ENCODE measurements at places on chromosomes 16 and 17. TPM values are rescaled to one million over a fixed set of nuclear protein-coding genes. Genes with fewer than 3 reads are reported as not detected.

The CTF1 gene
- 0.87 TPM for total RNA-seq

DNA sequence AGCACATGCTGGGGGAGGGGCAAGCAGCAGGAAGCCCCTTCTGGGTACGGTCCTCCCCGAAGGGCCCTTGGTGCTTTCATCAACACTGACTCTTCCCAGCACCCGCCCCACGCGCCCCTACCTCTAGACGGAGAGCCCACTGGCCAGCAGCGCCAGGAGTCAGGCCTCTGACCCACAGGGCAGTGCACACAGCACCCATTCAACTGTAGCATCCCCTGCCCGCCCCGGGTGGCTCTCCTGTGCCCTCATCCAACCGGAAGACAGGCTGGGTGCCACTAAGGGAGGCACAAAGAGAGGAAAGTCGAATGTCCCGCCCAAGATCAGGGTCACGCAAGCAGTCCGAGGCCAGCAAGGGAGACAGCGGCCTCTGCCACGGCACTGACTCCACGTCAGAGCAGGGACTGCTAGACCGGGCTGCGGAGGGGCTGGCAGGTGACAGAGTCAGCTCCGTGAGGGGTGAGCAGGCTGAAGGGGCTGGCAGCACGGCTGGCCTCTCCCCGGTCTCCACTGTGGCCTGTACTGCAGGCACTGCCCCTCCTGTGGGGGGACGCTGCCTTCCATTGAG is 9.8 kb downstream of the MSRB1 start:
- DNase-seq: no peak

DNA sequence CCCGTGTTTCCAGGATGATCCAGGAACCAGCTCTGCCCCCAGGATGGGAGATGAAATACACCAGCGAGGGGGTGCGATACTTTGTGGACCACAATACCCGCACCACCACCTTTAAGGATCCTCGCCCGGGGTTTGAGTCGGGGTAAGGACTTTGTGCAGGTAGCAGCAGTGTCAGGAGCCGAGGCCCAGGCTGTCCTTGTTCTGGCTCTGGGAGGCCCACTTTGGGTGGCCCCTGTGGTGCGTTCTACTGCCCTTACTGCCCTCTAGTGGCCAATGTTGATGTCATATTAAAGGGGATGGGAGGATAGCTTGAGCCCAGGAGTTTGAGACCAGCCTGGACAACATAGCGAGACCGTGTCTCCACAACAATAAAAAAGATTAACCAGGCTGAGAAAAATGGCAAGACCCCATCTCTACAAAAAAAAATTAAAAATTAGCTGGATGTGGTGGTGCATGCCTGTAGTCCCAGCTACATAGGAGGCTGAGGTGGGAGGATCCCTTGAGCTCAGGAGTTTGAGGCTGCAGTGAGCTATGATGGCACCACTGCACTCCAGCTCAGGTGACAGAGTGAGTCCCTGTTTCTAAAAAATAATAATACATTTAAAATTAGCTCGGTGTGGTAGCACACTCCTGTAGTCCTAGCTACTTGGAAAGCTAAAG is 20.9 kb upstream of the CLEC18A start:
- DNase-seq: no peak

DNA sequence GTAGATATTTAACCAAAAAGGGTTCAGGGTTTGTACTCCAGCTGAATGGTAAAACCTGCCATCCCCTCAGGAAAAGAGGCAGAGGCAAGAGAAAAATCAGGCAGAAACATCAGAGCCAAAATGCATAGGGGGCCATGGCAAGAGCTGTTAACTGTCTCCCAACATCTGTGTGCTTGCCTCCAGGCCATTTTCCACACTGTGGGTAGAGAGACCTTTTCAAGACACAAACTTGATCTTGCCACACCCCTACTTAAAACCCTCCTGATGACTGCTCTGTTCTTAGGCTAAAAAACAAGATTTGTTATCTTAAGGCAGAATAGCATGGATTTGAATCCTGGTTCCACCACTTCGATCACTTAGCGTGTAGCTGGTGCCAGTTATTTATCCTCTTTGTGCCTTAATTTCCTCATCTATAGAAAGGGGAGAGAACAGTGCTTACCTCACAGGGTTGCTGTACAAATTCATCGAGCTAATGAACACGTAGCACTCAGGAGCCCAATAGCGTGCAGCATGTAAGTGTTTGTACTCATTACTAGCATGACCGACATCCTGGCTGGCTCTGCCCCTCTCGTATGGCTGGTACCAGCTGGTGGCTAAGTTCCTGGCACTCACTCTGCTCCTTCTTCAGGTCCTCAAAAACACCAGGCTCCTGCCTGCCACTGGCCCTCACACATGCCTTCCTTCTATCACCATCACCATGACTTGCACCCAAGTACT is 25.8 kb downstream of the STAT3 start:
- no peak for DNase-seq

- no peak for DNase-seq
These were observed 1.2 kb downstream of the HCRT start for GRCh38 chr17:42183741-42184711.

The ABCC11 gene
- not detected for total RNA-seq

The CTRB2 gene
- not detected for total RNA-seq

- DNase-seq: no peak
These were observed 70.5 kb downstream of the MARF1 start for GRCh38 chr16:15572329-15573001.

The TNFRSF12A gene
- 701 TPM for total RNA-seq
